Activated naive CD8-positive, alpha-beta T cell treated with anti-CD3 and anti-CD28 coated beads, Interleukin-2, amount 10 ng/mL, durations not matched to agents 7 days and 5 days (primary cell): ENCODE measurements at places on chromosomes 6 and 20. TPM values are rescaled to one million over a fixed set of nuclear protein-coding genes. Genes with fewer than 3 reads are reported as not detected.

AKAP7 gene
- total RNA-seq: 12.6 TPM

MOCS3 gene
- total RNA-seq: 5.3 TPM

DNA sequence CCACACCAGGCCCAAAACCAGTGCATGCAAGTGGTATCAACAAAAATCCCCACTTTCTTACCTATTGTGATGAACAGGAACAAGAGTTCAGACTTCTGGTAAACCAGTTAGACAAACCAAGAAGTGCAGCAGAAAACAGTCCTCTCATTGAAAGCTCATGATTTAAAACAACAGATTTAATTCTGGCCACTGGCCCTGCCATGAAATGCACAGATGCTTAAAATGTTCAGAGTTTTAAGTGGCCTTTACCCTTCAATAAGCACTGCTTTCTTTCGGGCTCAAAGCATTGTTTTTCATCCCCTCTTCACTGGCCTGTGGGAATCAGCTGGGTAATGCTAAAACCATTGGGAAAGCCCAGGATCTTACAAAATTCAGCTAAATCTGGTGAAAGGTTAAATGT lies 102.4 kb upstream of the ISM1 start:
- no peaks in the 10 kb centered on the region for H3K27me3 ChIP-seq
- H3K36me3 ChIP-seq: no peaks in the 10 kb centered on the region
- no peaks in the 10 kb centered on the region for H3K4me1 ChIP-seq
- H3K4me3 ChIP-seq: no peak overlapping the region

SLC29A1 gene
- 22.5 TPM for total RNA-seq

- DNase-seq: no peak
- H3K4me3 ChIP-seq: peak overlapping the region; percentile 73
- peaks cover 20% of the 10 kb centered on the region for H3K36me3 ChIP-seq
- peak overlapping the region; percentile 91 for H3K27ac ChIP-seq
- H3K4me1 ChIP-seq: peaks cover 59% of the 10 kb centered on the region
- no peaks in the 10 kb centered on the region for H3K27me3 ChIP-seq
These were observed 35.4 kb downstream of the FYN start for GRCh38 chr6:111837641-111838500.

HLA-DMA gene
- total RNA-seq: 36.1 TPM

SULF2 gene
- 1.2 TPM for total RNA-seq

DNA sequence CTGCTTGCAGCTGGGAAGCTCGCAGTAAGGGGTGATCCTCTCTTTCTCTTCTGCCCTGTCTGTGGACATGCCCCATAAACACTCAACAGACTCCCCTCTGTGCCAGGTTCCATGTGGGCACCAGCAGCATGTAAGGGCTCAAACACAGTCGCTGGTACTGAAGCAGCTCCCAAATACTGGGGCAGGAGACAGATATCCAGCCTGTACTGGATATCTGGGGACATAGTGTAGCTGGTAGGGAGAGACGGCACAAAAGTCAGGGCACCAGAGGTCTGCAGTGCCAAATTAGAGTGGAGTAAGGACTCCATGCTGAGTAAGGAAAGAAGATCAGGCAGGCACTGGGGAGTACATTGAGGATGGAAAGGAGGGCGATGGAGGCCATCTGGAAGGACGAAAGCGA lies 48.3 kb upstream of the RSPO4 start:
- no peaks in the 10 kb centered on the region for H3K4me1 ChIP-seq
- H3K4me3 ChIP-seq: no peak overlapping the region
- H3K27ac ChIP-seq: no peak overlapping the region
- no peak for DNase-seq
- peaks cover 3% of the 10 kb centered on the region for H3K27me3 ChIP-seq
- no peaks in the 10 kb centered on the region for H3K36me3 ChIP-seq

GRCh38 chr20:46063151-46063550 lies 26.6 kb downstream of the NCOA5 start:
- no peak overlapping the region for H3K4me3 ChIP-seq
- peaks cover 57% of the 10 kb centered on the region for H3K36me3 ChIP-seq
- no peak for DNase-seq
- H3K4me1 ChIP-seq: peaks cover 30% of the 10 kb centered on the region
- no peak overlapping the region for H3K27ac ChIP-seq

DNA sequence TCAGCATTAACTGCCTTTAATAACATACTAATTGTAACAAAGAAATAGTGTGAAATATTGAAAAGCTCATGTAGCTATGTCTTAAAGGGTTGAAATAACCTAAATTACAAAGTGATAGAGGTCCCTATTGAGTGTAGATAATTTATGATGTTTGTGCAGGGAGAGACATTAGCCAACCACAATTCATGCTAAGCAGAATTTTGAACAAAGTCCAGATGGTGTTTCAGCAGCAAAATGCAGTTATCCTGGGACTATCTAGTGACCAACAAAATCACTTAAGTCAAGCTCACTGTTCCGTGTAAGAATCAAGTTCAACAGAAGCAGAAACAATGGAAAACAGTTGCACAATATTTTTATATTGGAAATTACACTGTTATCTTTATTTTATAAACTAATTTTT lies 218.5 kb downstream of the SIM1 start:
- H3K27ac ChIP-seq: no peak overlapping the region
- no peak for DNase-seq
- H3K4me3 ChIP-seq: no peak overlapping the region
- H3K36me3 ChIP-seq: no peaks in the 10 kb centered on the region

- no peak overlapping the region for H3K27ac ChIP-seq
- H3K36me3 ChIP-seq: no peaks in the 10 kb centered on the region
- peaks cover 47% of the 10 kb centered on the region for H3K27me3 ChIP-seq
These were observed 8.6 kb downstream of the NKX2-2 start for GRCh38 chr20:21505161-21505809.

- H3K27ac ChIP-seq: no peak overlapping the region
- H3K27me3 ChIP-seq: no peaks in the 10 kb centered on the region
- no peak overlapping the region for H3K4me3 ChIP-seq
These were observed 266.0 kb upstream of the BTBD3 start for GRCh38 chr20:11651647-11652046.

GRCh38 chr6:55136916-55137315 lies 37.4 kb upstream of the HCRTR2 start:
- H3K4me1 ChIP-seq: no peaks in the 10 kb centered on the region
- no peak overlapping the region for H3K4me3 ChIP-seq
- H3K27ac ChIP-seq: no peak overlapping the region
- no peak for DNase-seq

DNA sequence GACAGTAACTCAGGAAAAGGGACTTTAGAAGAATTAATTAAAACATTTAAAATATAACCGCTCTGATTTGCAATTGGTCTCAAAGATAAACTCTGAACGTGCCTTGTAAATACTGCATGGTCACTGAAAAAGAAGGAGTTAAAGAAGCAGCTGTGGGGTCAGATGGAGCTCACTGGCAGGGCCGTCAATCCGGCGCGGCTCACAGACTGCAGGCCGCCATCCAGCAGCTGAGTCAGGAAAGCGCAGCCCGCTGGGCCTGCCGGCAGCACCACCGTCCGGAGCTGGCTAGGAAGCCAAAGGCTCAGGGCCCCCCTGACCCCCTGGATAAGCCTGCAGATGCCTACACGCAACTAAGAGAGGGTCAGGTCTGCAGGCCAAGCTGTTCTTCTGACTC lies 54.2 kb upstream of the FRMD1 start:
- H3K4me3 ChIP-seq: no peak overlapping the region

CCM2L gene
- not detected for total RNA-seq

DNA sequence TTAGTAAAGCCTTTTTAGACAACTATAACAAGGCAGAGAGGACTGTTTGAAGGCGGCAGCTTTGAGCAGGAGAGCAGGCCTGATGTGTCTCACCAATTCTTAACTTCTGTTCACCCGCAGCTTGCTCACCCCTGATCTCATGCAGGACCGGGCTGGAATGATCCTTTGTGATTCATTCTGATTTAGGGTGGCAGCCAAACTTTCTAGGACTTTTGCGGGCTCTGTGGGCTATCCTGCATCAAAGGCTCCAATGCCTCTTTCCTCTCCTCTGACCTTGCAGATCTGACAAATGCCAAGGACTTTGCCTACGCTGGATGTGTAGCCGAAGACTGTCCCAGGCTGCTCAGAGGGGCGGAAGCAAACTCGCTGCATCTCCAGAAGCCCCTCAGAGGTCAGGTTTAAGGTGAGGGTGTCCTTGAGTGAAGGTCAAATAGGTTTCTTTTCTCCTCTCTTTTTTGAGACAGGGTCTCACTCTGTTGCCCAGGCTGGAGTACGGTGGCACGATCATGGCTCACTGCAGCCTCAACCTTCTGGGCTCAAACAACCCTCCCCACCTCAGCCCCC lies 72.3 kb downstream of the VEGFA start:
- peaks cover 7% of the 10 kb centered on the region for H3K27me3 ChIP-seq
- H3K4me1 ChIP-seq: no peaks in the 10 kb centered on the region
- H3K4me3 ChIP-seq: no peak overlapping the region
- no peak for DNase-seq
- no peaks in the 10 kb centered on the region for H3K36me3 ChIP-seq

MRPL14 gene
- 51.6 TPM for total RNA-seq

DNA sequence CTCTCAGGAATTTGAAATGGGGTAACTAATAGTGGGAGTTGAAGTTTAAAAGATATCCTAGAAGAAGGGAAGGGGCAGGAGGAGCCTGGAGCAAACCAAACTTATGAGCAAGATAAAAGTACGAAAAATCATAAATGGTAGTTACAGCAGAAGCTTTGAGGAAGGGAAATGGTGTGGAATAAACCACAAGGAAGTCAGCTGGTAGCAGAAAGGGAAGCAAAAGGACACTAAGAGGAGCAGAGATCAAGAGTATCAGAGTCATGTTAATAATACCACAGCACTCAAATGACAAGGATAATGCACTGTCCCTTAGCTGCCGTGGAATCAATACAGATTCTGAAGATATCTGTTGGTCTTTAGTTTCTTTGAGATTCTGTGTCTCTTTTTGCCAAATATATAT lies 44.9 kb upstream of the CCDC28A start:
- H3K27ac ChIP-seq: no peak overlapping the region
- H3K36me3 ChIP-seq: no peaks in the 10 kb centered on the region
- DNase-seq: no peak
- H3K4me3 ChIP-seq: no peak overlapping the region
- peaks cover 7% of the 10 kb centered on the region for H3K27me3 ChIP-seq

- DNase-seq: no peak
- H3K27ac ChIP-seq: no peak overlapping the region
- H3K27me3 ChIP-seq: peaks cover 12% of the 10 kb centered on the region
- H3K4me1 ChIP-seq: peaks cover 24% of the 10 kb centered on the region
- H3K36me3 ChIP-seq: peaks cover 4% of the 10 kb centered on the region
- H3K4me3 ChIP-seq: no peak overlapping the region
These were observed 157.9 kb downstream of the DNAH8 start for GRCh38 chr6:38873001-38873400.

GRCh38 chr6:49541210-49541724 lies 9.2 kb upstream of the C6orf141 start:
- no peaks in the 10 kb centered on the region for H3K4me1 ChIP-seq
- no peak overlapping the region for H3K27ac ChIP-seq
- no peak for DNase-seq
- peaks cover 10% of the 10 kb centered on the region for H3K27me3 ChIP-seq
- H3K4me3 ChIP-seq: no peak overlapping the region
